Activated CD4-positive, alpha-beta T cell treated with anti-CD3 and anti-CD28 coated beads for 36 hours (primary cell): ENCODE measurements at places on chromosomes 7 and 10. TPM values are rescaled to one million over a fixed set of nuclear protein-coding genes. Genes with fewer than 3 reads are reported as not detected.

DNA sequence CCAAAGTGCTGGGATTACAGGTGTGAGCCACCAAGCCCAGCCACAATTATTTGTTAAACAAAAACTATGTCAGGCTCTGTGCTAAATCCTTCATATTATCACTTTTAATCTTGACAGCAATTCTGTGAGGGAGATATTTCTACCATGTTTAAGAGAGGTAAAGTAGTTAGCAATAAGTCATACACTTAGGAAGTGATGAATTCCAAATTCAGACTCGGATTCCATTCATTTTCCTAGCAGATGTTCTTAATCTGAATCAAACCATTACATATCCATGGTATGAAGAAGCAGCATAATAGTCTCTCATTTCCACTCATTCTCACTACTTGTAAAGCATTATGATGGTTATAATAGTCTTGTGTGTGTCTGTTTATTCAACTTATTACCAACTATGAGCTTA is 2.9 kb upstream of the CD36 start:
- no peaks in the 10 kb centered on the region for H3K4me1 ChIP-seq
- no peaks in the 10 kb centered on the region for H3K27me3 ChIP-seq
- no peaks in the 10 kb centered on the region for H3K36me3 ChIP-seq
- no peak overlapping the region for H3K27ac ChIP-seq
- no peak overlapping the region for H3K4me3 ChIP-seq

DNA sequence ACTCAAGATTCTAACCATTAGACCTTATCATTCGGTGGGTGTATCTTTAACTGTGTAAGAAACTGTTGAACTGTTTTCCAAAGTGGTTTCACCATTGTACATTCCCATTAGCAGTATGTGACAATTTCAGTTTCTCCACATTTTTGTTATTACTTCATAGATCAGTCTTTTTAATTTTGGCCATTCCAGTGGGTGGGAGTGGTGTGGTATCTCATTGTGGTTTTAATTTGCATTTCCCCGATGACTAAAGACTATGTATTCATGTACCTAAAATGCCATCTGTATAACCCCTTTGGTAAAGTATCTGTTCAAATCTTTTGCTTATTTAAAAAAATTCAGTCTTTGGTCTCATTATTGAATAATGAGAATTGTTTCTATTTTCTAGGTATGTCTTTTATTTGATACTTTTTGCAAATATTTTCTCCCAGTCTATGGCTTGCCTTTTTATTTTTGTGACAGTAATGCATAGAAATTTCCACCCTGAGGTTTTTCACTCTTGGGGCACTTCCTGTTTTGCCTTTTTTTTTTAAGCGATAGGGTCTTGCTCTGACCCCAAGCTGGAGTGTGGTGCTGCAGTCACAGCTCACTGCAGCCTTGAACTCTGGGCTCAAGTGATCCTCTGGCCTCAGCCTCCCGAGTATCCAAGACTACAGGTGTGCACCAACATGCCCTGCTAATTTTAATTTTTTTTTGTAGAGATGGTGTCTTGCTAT is 141.1 kb upstream of the ITGB1 start:
- peak overlapping the region; percentile 45 for H3K27ac ChIP-seq
- peaks cover 11% of the 10 kb centered on the region for H3K36me3 ChIP-seq
- no peak overlapping the region for H3K4me3 ChIP-seq
- H3K27me3 ChIP-seq, result peaks cover 3% of the 10 kb centered on the region

- no peak for DNase-seq
- H3K27ac ChIP-seq, result no peak overlapping the region
- no peak overlapping the region for H3K4me3 ChIP-seq
Measured at GRCh38 chr10:38070501-38070900, 23.6 kb upstream of the ZNF37A start.

GRCh38 chr10:18606051-18606695 is 45.2 kb downstream of the NSUN6 start:
- peaks cover 2% of the 10 kb centered on the region for H3K4me1 ChIP-seq
- H3K27me3 ChIP-seq, result no peaks in the 10 kb centered on the region
- H3K36me3 ChIP-seq, result peaks cover 32% of the 10 kb centered on the region
- H3K27ac ChIP-seq, result no peak overlapping the region
- no peak for DNase-seq
- no peak overlapping the region for H3K4me3 ChIP-seq

GRCh38 chr7:5526100-5526905 is 102.7 kb upstream of the TNRC18 start:
- H3K36me3 ChIP-seq, result peaks cover 56% of the 10 kb centered on the region
- peak; percentile 61 for DNase-seq
- no peaks in the 10 kb centered on the region for H3K27me3 ChIP-seq
- H3K27ac ChIP-seq, result peak overlapping the region; percentile 79
- peaks cover 16% of the 10 kb centered on the region for H3K4me1 ChIP-seq

GRCh38 chr7:36393826-36394225 is 4.2 kb downstream of the ANLN start:
- DNase-seq, result no peak
- peaks cover 46% of the 10 kb centered on the region for H3K36me3 ChIP-seq
- no peak overlapping the region for H3K27ac ChIP-seq
- H3K4me3 ChIP-seq, result no peak overlapping the region

DNA sequence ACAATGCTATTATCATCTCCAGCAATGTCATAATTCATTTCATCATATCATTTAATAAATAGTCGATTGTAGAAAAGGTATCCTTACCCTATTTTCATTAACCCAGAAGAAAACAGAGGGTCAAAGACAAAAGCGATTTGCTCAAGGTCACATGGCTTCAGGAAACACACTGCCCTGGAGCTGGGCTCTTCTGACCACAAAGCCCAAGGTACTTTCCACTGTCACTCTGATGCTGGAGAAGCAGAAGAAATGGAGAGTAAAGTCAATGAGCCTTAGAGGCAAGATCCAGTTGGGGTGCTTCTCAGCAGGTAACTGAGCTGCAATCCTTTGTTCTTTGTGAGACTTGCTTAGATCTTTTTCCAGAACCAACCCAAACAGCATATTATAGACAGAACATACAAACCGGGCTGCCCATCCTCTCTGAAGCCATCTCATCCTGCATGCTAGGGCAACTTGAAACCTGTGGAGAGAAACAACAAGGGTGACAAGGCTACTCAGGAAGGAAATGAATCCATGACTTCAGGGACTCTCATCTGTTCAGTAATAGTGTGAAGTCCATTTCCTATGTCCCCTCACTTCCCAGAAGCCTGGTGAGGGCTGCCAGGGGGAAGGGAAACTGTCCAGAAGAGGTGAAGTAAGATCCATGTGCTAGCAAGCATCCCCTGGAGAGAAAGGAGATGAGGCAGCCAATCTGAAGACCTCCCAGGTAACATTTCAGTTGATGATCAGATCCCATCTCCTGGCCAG is 148.6 kb upstream of the SVIL start:
- H3K27me3 ChIP-seq, result peaks cover 13% of the 10 kb centered on the region
- H3K27ac ChIP-seq, result no peak overlapping the region
- no peak overlapping the region for H3K4me3 ChIP-seq
- no peaks in the 10 kb centered on the region for H3K4me1 ChIP-seq
- DNase-seq, result no peak

- peaks cover 37% of the 10 kb centered on the region for H3K27me3 ChIP-seq
- H3K36me3 ChIP-seq, result no peaks in the 10 kb centered on the region
- no peak overlapping the region for H3K27ac ChIP-seq
- no peak overlapping the region for H3K4me3 ChIP-seq
- peaks cover 2% of the 10 kb centered on the region for H3K4me1 ChIP-seq
Measured at GRCh38 chr10:127195041-127195506, 1.3 kb downstream of the INSYN2A start.

DNA sequence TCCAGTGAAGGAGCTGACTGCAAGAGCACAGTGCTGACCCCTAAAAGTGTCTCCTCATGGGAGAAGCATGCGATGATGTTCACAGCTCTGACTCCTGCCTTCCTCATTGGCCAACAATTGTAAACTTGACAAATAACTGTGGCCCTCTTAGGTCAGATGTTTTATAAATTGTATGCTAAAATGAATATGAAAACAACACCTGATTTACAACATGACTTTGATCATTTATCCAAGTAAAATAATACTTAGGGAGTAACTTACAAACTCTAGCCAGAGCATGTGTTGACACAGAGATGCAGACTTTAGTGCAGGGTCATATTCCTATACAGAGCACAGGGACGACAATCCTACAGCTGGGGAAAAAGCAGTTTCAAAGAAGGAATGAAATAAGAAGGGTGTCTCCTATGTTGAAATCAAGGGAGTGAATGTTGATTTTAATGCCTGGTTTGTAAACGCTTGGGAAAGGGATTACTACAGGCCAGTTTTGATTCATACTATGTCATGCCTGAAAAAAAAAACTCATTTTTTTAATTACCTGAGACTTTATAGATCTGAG is 391.4 kb upstream of the AKR1E2 start:
- H3K27ac ChIP-seq, result no peak overlapping the region
- DNase-seq, result no peak
- H3K4me3 ChIP-seq, result no peak overlapping the region
- H3K27me3 ChIP-seq, result no peaks in the 10 kb centered on the region
- H3K36me3 ChIP-seq, result no peaks in the 10 kb centered on the region
- no peaks in the 10 kb centered on the region for H3K4me1 ChIP-seq

DNA sequence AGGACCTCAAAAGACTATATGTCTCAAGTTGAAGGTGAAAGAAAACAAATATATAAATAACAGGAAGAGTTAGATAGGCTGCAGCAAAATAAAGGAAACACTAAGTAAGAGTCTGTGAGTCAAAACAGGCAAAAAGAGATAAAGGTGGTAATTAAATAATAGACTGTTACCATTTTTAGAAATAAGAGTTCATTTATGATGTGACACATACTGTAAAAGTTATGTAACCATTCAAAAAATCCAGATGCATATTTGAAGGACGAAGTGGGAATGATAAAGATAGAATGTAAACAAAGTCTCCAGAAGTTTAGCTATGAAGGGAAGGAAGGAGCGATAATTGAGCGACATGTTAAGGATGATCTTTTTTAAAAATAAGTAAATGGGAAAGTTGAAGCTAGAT is 50.5 kb downstream of the HECTD2 start:
- peaks cover 10% of the 10 kb centered on the region for H3K36me3 ChIP-seq
- no peaks in the 10 kb centered on the region for H3K4me1 ChIP-seq
- H3K27me3 ChIP-seq, result no peaks in the 10 kb centered on the region
- H3K4me3 ChIP-seq, result no peak overlapping the region

- DNase-seq, result no peak
- peaks cover 4% of the 10 kb centered on the region for H3K27me3 ChIP-seq
- no peak overlapping the region for H3K27ac ChIP-seq
- no peaks in the 10 kb centered on the region for H3K36me3 ChIP-seq
- no peak overlapping the region for H3K4me3 ChIP-seq
Measured at GRCh38 chr10:113020838-113021237, 70.8 kb downstream of the TCF7L2 start.

Gene ANKRD16
- total RNA-seq, result 8.3 TPM

Gene BAMBI
- 0.16 TPM for total RNA-seq

Gene HMX2
- total RNA-seq, result 0.18 TPM

Gene ANKRD61
- total RNA-seq, result 0.32 TPM

Gene CCDC136
- 7.7 TPM for total RNA-seq
